Spinal cord (tissue), 10 donors: ENCODE measurements at places on chromosomes 16 and 17. TPM values are rescaled to one million over a fixed set of nuclear protein-coding genes. Genes with fewer than 3 reads are reported as not detected.

The USP43 gene
- 1.4 TPM for total RNA-seq

The KRT32 gene
- total RNA-seq = not detected

The GPS2 gene
- total RNA-seq = 65.5 TPM

The TRPV3 gene
- total RNA-seq = 2.2 TPM

The UMOD gene
- not detected for total RNA-seq

The MYO18A gene
- total RNA-seq = 50.6 TPM

The ARL6IP1 gene
- 229 TPM for total RNA-seq

The KRTAP9-4 gene
- total RNA-seq = not detected

The KCNH4 gene
- total RNA-seq = 0.30 TPM

The FAHD1 gene
- total RNA-seq = 38.5 TPM

The AOC3 gene
- total RNA-seq = 2.7 TPM

The TP53TG3B gene
- not detected for total RNA-seq

The QRICH2 gene
- 7.5 TPM for total RNA-seq

The FTO gene
- total RNA-seq = 139 TPM

The WNT9B gene
- 0.44 TPM for total RNA-seq

- no peak for DNase-seq
- peaks cover 52% of the 10 kb centered on the region for H3K4me1 ChIP-seq
- peak overlapping the region; percentile 81 for H3K27ac ChIP-seq
- no peaks in the 10 kb centered on the region for H3K27me3 ChIP-seq
- no peak overlapping the region for H3K4me3 ChIP-seq
- no peaks in the 10 kb centered on the region for H3K36me3 ChIP-seq
Measured at GRCh38 chr17:77830816-77831473, 127.6 kb upstream of the TNRC6C start.

GRCh38 chr16:81804134-81804610 lies 25.1 kb downstream of the PLCG2 start:
- no peak overlapping the region for H3K4me3 ChIP-seq
- H3K27ac ChIP-seq = no peak overlapping the region
- no peaks in the 10 kb centered on the region for H3K36me3 ChIP-seq
- no peaks in the 10 kb centered on the region for H3K27me3 ChIP-seq
- DNase-seq = no peak

- peaks cover 23% of the 10 kb centered on the region for H3K4me1 ChIP-seq
- DNase-seq = peak; percentile 66
- no peaks in the 10 kb centered on the region for H3K36me3 ChIP-seq
- peak overlapping the region; percentile 96 for H3K4me3 ChIP-seq
- H3K27me3 ChIP-seq = no peaks in the 10 kb centered on the region
Measured at GRCh38 chr17:19238167-19238505, 970 bp downstream of the EPN2 start.

DNA sequence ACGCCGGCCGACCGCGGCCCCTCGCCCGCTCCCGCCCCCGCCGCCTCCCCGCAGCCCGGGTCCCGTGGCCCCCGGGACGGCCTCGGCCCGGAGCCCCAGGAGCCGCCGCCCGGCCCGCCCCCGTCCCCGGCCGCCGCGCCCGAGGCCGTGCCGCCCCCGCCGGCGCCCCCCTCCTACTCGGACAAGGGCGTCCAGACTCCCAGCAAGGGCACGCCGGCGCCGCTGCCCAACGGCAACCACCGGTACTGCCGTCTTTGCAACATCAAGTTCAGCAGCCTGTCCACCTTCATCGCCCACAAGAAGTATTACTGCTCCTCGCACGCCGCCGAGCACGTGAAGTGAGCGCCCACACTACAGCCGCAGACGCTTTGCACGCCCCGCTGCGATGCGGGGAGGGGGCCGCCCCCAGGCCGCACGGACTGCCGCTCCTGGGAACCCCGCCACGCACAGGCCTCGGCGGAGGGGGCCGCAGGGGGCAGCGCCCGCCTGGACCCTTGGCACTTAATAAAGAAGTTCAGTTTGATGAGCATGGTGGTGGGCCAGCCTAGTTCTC lies 35.5 kb upstream of the ZC3H18 start:
- H3K27ac ChIP-seq = no peak overlapping the region
- peaks cover 58% of the 10 kb centered on the region for H3K36me3 ChIP-seq
- peaks cover 14% of the 10 kb centered on the region for H3K27me3 ChIP-seq

- H3K4me1 ChIP-seq = peaks cover 6% of the 10 kb centered on the region
- no peak overlapping the region for H3K27ac ChIP-seq
- H3K4me3 ChIP-seq = no peak overlapping the region
- no peak for DNase-seq
Measured at GRCh38 chr17:7184091-7184488, 4.9 kb upstream of the ASGR1 start.

GRCh38 chr17:27471321-27472269 lies 15.3 kb downstream of the KSR1 start:
- no peak overlapping the region for H3K4me3 ChIP-seq
- no peak for DNase-seq
- no peak overlapping the region for H3K27ac ChIP-seq
- H3K4me1 ChIP-seq = peaks cover 27% of the 10 kb centered on the region

- no peak for DNase-seq
- H3K27ac ChIP-seq = no peak overlapping the region
- H3K27me3 ChIP-seq = peaks cover 16% of the 10 kb centered on the region
Measured at GRCh38 chr16:89257757-89258465, 40.4 kb downstream of the ZNF778 start.

- H3K36me3 ChIP-seq = no peaks in the 10 kb centered on the region
- H3K27me3 ChIP-seq = no peaks in the 10 kb centered on the region
- no peak overlapping the region for H3K27ac ChIP-seq
- no peak overlapping the region for H3K4me3 ChIP-seq
Measured at GRCh38 chr17:230395-230770, 48.9 kb upstream of the DOC2B start.

GRCh38 chr17:53032861-53033271 lies 789.9 kb upstream of the KIF2B start:
- H3K4me3 ChIP-seq = no peak overlapping the region
- DNase-seq = no peak

- H3K36me3 ChIP-seq = no peaks in the 10 kb centered on the region
- H3K27me3 ChIP-seq = peaks cover 2% of the 10 kb centered on the region
- H3K4me1 ChIP-seq = peaks cover 8% of the 10 kb centered on the region
- no peak for DNase-seq
Measured at GRCh38 chr16:86375364-86375763, 135.0 kb upstream of the FOXF1 start.

GRCh38 chr17:6666077-6666521 lies 14.5 kb downstream of the C17orf100 start:
- peaks cover 9% of the 10 kb centered on the region for H3K4me1 ChIP-seq
- H3K27me3 ChIP-seq = no peaks in the 10 kb centered on the region
- no peaks in the 10 kb centered on the region for H3K36me3 ChIP-seq
- H3K27ac ChIP-seq = no peak overlapping the region

GRCh38 chr16:361872-362701 lies 8.3 kb downstream of the MRPL28 start:
- DNase-seq = peak; percentile 79
- H3K36me3 ChIP-seq = peaks cover 13% of the 10 kb centered on the region
- H3K27me3 ChIP-seq = peaks cover 2% of the 10 kb centered on the region
- peaks cover 19% of the 10 kb centered on the region for H3K4me1 ChIP-seq

GRCh38 chr16:87794485-87795078 lies 28.8 kb upstream of the KLHDC4 start:
- H3K27me3 ChIP-seq = no peaks in the 10 kb centered on the region
- no peaks in the 10 kb centered on the region for H3K36me3 ChIP-seq
- H3K27ac ChIP-seq = no peak overlapping the region

DNA sequence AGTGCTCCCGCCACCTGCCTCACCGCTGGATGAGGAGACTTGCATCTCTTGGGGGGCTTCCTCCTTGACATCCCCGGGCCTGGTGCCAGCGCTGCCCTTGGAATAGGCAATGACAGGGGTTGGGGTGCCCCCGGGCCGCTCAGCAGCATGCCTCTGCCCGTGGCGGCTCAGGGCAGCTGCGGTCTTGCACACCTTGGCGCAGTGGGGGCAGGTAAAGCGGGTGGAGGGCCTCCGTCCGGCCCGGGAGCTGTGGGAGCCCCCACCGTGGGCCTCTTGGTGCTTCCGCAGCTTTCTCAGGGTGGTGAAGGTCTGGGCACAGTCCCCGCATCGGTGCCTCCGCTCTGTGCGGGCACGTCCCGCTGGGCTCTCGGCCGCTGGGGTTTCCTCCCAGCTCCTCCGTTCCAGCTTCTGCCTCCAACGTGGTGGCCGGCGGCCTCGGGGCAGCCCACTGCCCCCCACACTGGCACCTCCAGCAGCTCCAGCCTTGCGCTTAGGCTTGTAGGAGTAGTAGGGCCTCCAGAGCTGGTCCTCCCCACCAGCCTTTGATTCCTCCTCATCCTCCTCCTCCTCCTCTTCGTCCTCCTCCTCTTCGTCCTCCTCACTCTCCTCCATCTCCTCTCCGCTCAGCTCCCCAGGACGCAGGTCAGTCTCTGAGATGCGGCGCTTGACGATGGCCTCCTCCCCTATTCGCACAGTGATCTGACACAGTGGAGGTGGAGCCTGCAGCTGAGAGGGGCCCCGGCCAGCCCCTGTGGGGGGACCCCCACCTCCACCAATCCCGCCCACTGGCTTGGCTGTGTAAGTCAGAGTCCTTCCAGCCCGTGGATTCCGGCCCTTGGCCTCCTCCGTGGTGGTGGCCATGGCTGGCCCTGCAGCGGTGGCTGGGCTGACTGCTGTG lies 16.7 kb downstream of the ZBTB4 start:
- no peak for DNase-seq
- peaks cover 12% of the 10 kb centered on the region for H3K4me1 ChIP-seq
- no peaks in the 10 kb centered on the region for H3K27me3 ChIP-seq
- no peak overlapping the region for H3K27ac ChIP-seq

DNA sequence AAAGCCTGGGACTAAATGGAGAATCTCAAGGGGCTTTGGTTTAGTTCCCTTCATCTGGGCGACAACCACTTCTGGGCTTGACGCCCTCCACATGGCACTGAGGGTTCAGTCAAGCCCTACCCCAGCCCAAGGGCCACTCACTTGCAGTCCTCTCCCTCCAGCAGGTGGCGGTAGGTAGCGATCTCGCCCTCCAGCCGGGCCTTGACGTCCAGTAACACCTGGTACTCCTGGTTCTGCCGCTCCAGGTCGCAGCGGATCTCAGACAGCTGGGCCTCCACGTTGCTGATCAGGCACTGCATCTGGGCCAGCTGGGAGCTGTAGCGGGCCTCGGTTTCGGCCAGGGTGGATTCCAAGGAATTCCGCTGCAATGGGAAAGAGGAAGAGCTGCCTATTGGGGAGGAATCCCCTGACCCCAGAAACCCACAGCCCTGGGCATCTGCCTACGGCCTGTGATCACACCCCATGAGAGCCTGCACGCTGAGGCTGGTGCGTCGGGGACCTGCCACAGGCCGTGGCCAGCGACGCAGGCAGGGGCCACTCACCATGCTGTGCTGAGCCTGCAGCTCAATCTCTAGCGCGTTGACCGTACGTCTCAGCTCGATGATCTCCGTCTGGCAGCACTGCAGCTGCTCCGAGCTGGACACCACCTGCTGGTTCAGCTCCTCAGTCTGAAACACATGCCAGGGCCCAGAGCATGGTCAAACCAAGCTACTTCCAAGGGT lies 2.7 kb downstream of the KRT36 start:
- no peak overlapping the region for H3K27ac ChIP-seq
- H3K36me3 ChIP-seq = no peaks in the 10 kb centered on the region
- DNase-seq = no peak

- peaks cover 3% of the 10 kb centered on the region for H3K27me3 ChIP-seq
- peak overlapping the region; percentile 6 for H3K27ac ChIP-seq
- no peak for DNase-seq
Measured at GRCh38 chr17:58338841-58339754, 10.5 kb upstream of the TSPOAP1 start.

DNA sequence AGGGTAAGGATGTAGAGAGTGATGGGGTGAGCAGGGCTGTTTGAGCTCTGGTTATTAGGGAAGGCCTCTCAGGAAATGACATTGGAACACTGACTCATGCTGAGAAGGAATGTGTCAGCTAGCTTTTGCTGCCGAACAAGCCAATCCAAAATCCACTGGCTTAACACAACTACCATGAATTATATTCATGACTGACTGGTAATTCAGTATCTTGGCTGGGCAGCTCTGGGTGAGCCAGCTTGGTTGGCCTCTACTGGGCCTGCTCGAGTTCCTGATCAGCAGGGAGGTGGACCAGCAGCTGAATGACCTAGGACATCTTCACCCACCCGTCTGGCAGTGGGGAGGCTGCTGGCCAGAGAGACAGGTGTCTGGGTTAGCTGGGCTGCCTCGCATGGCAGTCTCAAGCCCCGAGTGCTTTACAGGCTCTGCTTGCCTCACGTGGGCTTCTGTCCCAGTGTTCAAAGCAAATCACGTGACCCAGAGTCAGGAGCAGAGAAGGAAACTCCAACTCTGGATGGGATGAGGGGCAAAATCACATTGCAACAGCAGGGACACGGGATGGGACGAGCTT lies 209.4 kb downstream of the KATNIP start:
- peaks cover 36% of the 10 kb centered on the region for H3K36me3 ChIP-seq
- no peak overlapping the region for H3K4me3 ChIP-seq
- H3K27me3 ChIP-seq = no peaks in the 10 kb centered on the region
- H3K4me1 ChIP-seq = peaks cover 18% of the 10 kb centered on the region
- no peak overlapping the region for H3K27ac ChIP-seq

- H3K27me3 ChIP-seq = no peaks in the 10 kb centered on the region
- peaks cover 11% of the 10 kb centered on the region for H3K4me1 ChIP-seq
- no peak overlapping the region for H3K27ac ChIP-seq
- H3K4me3 ChIP-seq = no peak overlapping the region
Measured at GRCh38 chr17:64125937-64126336, 4.0 kb downstream of the ERN1 start.

- H3K4me1 ChIP-seq = peaks cover 21% of the 10 kb centered on the region
- H3K36me3 ChIP-seq = peaks cover 3% of the 10 kb centered on the region
- peak overlapping the region; percentile 88 for H3K27ac ChIP-seq
- H3K27me3 ChIP-seq = no peaks in the 10 kb centered on the region
Measured at GRCh38 chr16:15650698-15651171, 690 bp downstream of the NDE1 start.

GRCh38 chr16:28309811-28310311 lies 17.5 kb downstream of the SBK1 start:
- DNase-seq = no peak
- H3K27ac ChIP-seq = no peak overlapping the region
- no peak overlapping the region for H3K4me3 ChIP-seq
- no peaks in the 10 kb centered on the region for H3K4me1 ChIP-seq
- H3K36me3 ChIP-seq = peaks cover 53% of the 10 kb centered on the region

DNA sequence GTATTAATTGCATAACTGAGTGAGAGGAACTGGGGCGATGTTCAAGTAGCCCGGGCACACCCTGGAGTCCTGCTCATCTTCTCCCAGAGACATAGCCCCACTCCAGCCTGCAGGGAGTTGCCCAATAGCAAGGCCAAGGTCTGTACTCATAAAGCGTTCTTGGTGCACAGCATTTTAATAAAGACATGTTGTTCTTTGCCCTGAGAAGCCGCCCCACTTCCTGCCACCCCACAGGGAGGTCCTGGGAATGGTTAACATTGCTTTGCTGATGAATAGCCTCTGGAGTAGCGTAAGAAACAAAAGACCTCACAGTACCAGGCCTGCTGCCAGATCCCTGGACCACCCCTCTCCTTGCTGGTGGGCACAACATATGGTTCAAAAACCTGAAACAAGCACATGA lies 21.6 kb upstream of the CDH1 start:
- no peak overlapping the region for H3K4me3 ChIP-seq

GRCh38 chr16:85865-86264 lies 7.8 kb downstream of the MPG start:
- peaks cover 90% of the 10 kb centered on the region for H3K36me3 ChIP-seq
- no peak overlapping the region for H3K4me3 ChIP-seq
- no peak overlapping the region for H3K27ac ChIP-seq

GRCh38 chr16:55991843-55992242 lies 116.7 kb upstream of the CES5A start:
- no peak for DNase-seq
- no peak overlapping the region for H3K4me3 ChIP-seq
- no peaks in the 10 kb centered on the region for H3K4me1 ChIP-seq
- no peaks in the 10 kb centered on the region for H3K27me3 ChIP-seq

GRCh38 chr17:45575126-45575885 lies 84.8 kb upstream of the PLEKHM1 start:
- no peak overlapping the region for H3K27ac ChIP-seq
- H3K4me1 ChIP-seq = no peaks in the 10 kb centered on the region
- H3K36me3 ChIP-seq = no peaks in the 10 kb centered on the region
- no peaks in the 10 kb centered on the region for H3K27me3 ChIP-seq
- no peak for DNase-seq
- H3K4me3 ChIP-seq = no peak overlapping the region
